ENCODE measurements at places on chromosomes 4 and X. TPM values are rescaled to one million over a fixed set of nuclear protein-coding genes. Genes with fewer than 3 reads are reported as not detected.
A peak's percentile ranks its signal among the peaks of the same experiment; 100 is the strongest.

DNA sequence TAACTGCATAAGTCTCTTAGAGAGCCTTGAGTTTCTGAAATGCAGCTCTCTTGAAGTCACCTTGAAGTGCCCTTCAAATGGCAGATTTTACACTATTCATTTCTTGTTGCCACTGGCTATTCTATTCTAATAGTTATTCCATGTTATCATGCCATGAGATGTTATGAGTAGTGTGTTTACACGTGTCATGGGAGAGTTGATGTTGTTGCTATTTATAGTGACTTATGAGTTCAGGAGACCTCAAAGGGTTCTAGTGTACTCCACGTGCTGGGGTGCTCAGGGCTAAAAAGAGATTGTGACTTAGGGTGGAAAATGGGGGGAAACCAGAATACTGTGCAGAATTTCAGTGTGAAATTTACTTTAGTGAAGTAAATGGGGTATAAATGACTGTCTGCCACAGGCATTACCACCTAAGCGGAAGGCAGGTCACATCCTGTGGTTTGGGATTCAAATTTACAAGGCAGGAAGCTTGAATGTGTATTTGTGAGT, 77.1 kb upstream of the SLC4A4 start:
- no peak for DNase-seq
- no peaks in the 10 kb centered on the region for H3K36me3 ChIP-seq
- H3K27me3 ChIP-seq, result no peaks in the 10 kb centered on the region
- H3K27ac ChIP-seq, result no peak overlapping the region
- no peaks in the 10 kb centered on the region for H3K4me1 ChIP-seq

THOC2 gene
- 87.1 TPM for total RNA-seq

- H3K36me3 ChIP-seq, result no peaks in the 10 kb centered on the region
- no peak overlapping the region for H3K27ac ChIP-seq
- no peak for DNase-seq
- H3K4me3 ChIP-seq, result no peak overlapping the region
Observed at GRCh38 chr4:150961566-150961965, 53.5 kb downstream of the LRBA start.

CXCL5 gene
- not detected for total RNA-seq

- no peak overlapping the region for H3K4me3 ChIP-seq
- H3K36me3 ChIP-seq, result no peaks in the 10 kb centered on the region
- no peaks in the 10 kb centered on the region for H3K4me1 ChIP-seq
- H3K27ac ChIP-seq, result no peak overlapping the region
- no peaks in the 10 kb centered on the region for H3K27me3 ChIP-seq
Observed at GRCh38 chrX:102934624-102935023, 2.4 kb upstream of the RAB40AL start.

DNA sequence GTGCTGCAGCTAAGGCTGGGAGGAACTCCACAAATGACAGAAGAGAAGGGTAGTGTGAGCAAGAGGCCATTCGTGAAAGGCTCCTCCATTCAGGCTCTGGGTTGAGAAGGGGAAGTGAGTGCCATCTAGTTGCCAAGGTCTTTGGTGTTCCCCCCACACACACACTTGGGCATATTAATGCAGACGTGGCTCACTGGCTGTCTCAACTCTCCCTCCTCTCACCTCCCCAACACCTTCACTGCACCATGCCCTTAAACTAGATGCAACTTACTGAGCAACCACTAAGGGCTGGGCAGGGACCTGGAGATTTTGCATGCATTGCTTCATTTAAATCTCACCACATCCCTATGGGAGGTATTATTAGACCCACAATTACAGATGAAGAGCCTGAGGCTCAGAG, 8.7 kb downstream of the CLRN2 start:
- H3K4me1 ChIP-seq, result peaks cover 12% of the 10 kb centered on the region
- no peaks in the 10 kb centered on the region for H3K27me3 ChIP-seq
- H3K36me3 ChIP-seq, result no peaks in the 10 kb centered on the region
- H3K27ac ChIP-seq, result no peak overlapping the region
- no peak overlapping the region for H3K4me3 ChIP-seq
- DNase-seq, result no peak

SMPX gene
- total RNA-seq, result 0.67 TPM

GRCh38 chrX:140764401-140764919, 54.9 kb downstream of the LINC00632 start:
- H3K4me3 ChIP-seq, result no peak overlapping the region
- no peak for DNase-seq
- no peaks in the 10 kb centered on the region for H3K27me3 ChIP-seq
- H3K36me3 ChIP-seq, result no peaks in the 10 kb centered on the region
- H3K4me1 ChIP-seq, result no peaks in the 10 kb centered on the region

RAB40AL gene
- 0.40 TPM for total RNA-seq

XG gene
- not detected for total RNA-seq

TKTL2 gene
- not detected for total RNA-seq

GRCh38 chr4:139247241-139247640, 32.8 kb downstream of the MGARP start:
- no peaks in the 10 kb centered on the region for H3K27me3 ChIP-seq
- H3K27ac ChIP-seq, result no peak overlapping the region
- no peak overlapping the region for H3K4me3 ChIP-seq
- H3K36me3 ChIP-seq, result no peaks in the 10 kb centered on the region

IL15 gene
- 0.24 TPM for total RNA-seq

- H3K27me3 ChIP-seq, result no peaks in the 10 kb centered on the region
- H3K27ac ChIP-seq, result no peak within 1 kb of the TSS
- peaks cover 17% of the 10 kb centered on the region for H3K4me1 ChIP-seq
- peak; percentile 10 for DNase-seq
Observed at GRCh38 chr4:145679991-145680455, at the start of gene C4orf51. Gene C4orf51, plus strand, starts transcription at chr4:145680146. Its CDS starts 58 bp downstream, at chr4:145680204.

STPG2 gene
- total RNA-seq, result not detected

GRCh38 chr4:39085891-39086290, 23.9 kb downstream of the KLHL5 start:
- H3K27ac ChIP-seq, result no peak overlapping the region
- H3K4me1 ChIP-seq, result no peaks in the 10 kb centered on the region
- peaks cover 8% of the 10 kb centered on the region for H3K36me3 ChIP-seq
- H3K27me3 ChIP-seq, result no peaks in the 10 kb centered on the region
- no peak for DNase-seq
- no peak overlapping the region for H3K4me3 ChIP-seq

GRCh38 chr4:79575709-79576428, 167.8 kb upstream of the GK2 start:
- H3K4me3 ChIP-seq, result no peak overlapping the region
- no peak for DNase-seq
- H3K27ac ChIP-seq, result no peak overlapping the region
- H3K27me3 ChIP-seq, result no peaks in the 10 kb centered on the region

GRCh38 chr4:183337349-183337748, 15.1 kb upstream of the CLDN24 start:
- H3K27ac ChIP-seq, result no peak overlapping the region
- no peak overlapping the region for H3K4me3 ChIP-seq
- no peaks in the 10 kb centered on the region for H3K27me3 ChIP-seq
- no peaks in the 10 kb centered on the region for H3K36me3 ChIP-seq

PDE6B gene
- not detected for total RNA-seq

DNA sequence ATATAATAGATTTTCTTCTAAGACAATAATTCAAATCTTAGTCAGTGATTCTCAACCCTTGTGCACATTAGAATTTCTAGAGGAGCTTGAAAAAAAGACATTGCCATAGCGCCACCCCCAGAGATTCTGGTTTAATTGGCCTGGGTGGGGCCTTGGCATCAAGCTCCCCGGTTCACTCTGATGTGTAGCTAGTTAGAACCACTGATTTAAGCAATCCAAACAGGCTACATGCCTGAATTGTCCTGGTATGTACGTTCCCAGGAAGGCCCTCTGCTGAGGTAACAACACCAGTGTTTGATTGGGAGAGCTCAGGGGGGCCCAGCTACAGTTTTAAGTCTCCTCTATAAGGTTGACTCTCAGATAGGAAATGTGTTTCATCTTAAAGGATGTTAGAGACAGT, 1.3 kb upstream of the ATP10D start:
- H3K4me1 ChIP-seq, result peaks cover 20% of the 10 kb centered on the region
- DNase-seq, result no peak
- no peaks in the 10 kb centered on the region for H3K36me3 ChIP-seq
- no peak overlapping the region for H3K4me3 ChIP-seq
- no peak overlapping the region for H3K27ac ChIP-seq

GRCh38 chrX:129614481-129615255, 40.1 kb downstream of the APLN start:
- H3K36me3 ChIP-seq, result no peaks in the 10 kb centered on the region
- H3K4me3 ChIP-seq, result no peak overlapping the region
- peaks cover 16% of the 10 kb centered on the region for H3K4me1 ChIP-seq

- H3K27me3 ChIP-seq, result no peaks in the 10 kb centered on the region
- no peak overlapping the region for H3K4me3 ChIP-seq
- no peak for DNase-seq
Observed at GRCh38 chr4:62328526-62328925, 1128.4 kb downstream of the ADGRL3 start.

VSIG1 gene
- total RNA-seq, result not detected

RNF212 gene
- not detected for total RNA-seq

DNA sequence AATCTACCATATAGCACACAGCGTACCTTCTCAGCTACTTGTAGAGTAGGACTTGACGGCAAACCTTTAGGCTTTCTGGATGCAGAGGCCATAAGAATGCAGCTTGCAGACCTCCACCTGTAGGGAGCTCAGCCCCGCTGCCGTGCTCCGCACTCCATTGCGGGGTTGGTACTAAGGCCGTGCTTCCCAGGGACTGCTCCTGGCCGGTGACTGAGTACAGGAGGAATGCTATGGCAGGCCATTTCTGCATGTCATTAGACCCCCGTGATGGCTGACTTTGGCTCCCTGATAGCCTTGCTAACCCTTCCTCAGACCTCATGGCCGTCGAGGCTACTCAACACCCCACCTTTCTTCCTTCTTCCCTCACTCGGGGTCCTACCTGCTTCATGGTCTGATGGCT, 26.4 kb downstream of the TIGD2 start:
- H3K4me3 ChIP-seq, result no peak overlapping the region
- H3K4me1 ChIP-seq, result peaks cover 11% of the 10 kb centered on the region
- H3K27ac ChIP-seq, result no peak overlapping the region
- no peaks in the 10 kb centered on the region for H3K27me3 ChIP-seq
- no peak for DNase-seq

DNA sequence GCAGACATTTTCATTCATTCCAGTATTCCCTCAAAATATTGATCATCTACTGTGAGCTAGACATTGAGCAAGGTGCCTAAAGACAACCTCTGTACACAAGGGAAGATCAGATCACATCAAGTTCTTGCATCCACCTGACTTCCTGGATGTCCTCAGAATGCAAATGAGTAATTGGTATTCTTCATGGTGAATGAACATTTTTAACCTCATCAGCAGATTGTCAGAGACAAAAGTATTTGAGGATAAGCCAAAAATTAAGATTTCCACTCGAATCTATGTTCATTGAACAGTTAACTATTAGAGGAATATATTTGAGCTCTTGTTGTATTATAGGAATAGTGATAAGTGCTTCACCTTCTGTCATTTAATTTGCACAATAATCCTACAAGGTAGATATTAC, 1.3 kb downstream of the SMARCAD1 start:
- H3K4me1 ChIP-seq, result peaks cover 38% of the 10 kb centered on the region
- H3K27ac ChIP-seq, result no peak overlapping the region
- H3K27me3 ChIP-seq, result no peaks in the 10 kb centered on the region
- peak overlapping the region; percentile 81 for H3K4me3 ChIP-seq

GRCh38 chr4:76489686-76490161, 54.7 kb downstream of the SHROOM3 start:
- no peak overlapping the region for H3K27ac ChIP-seq
- H3K27me3 ChIP-seq, result no peaks in the 10 kb centered on the region
- DNase-seq, result no peak
- H3K36me3 ChIP-seq, result no peaks in the 10 kb centered on the region

ANTXR2 gene
- total RNA-seq, result 8.4 TPM

POU4F2 gene
- total RNA-seq, result not detected

DNA sequence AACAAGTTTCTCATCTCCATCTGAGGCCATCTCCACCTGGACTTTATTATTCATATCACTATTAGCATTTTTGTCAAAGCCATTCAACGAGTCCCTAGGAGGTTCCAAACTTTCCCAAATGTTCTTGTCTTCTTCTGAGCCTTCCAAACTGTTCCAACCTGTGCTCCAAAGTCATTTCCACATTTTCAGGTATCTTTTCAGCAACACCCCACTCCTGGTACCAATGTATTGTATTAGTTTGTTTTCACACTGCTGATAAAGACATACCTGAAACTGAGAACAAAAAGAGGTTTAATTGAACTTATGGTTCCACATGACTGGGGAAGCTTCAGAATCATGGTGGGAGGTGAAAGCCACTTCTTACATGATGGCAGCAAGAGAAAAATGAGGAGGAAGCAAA, 385.4 kb upstream of the GATB start:
- no peaks in the 10 kb centered on the region for H3K27me3 ChIP-seq
- H3K4me1 ChIP-seq, result no peaks in the 10 kb centered on the region
- H3K36me3 ChIP-seq, result no peaks in the 10 kb centered on the region

DNA sequence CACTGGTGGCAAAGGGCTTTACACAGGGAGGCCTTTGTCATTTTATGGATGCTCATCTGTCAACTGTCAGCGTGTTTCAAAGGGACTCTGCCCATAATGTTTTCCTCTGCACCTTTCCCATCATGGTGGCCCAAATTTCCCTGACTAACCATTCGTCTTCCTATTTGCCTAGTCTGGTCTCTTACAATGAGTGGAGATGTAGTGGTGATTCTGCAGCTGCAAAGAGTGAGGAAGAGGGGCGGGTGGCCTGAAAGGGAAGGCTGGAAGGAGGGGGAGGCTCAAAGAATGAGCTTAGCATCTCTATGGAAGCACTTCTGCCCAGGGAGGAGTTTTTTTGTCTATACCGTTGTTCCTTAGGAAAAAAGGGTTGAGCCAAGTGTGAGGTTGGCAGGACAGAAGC, 447.5 kb downstream of the NKX6-1 start:
- no peaks in the 10 kb centered on the region for H3K36me3 ChIP-seq
- no peak overlapping the region for H3K27ac ChIP-seq
- DNase-seq, result no peak
- H3K27me3 ChIP-seq, result no peaks in the 10 kb centered on the region
- H3K4me3 ChIP-seq, result no peak overlapping the region

DNA sequence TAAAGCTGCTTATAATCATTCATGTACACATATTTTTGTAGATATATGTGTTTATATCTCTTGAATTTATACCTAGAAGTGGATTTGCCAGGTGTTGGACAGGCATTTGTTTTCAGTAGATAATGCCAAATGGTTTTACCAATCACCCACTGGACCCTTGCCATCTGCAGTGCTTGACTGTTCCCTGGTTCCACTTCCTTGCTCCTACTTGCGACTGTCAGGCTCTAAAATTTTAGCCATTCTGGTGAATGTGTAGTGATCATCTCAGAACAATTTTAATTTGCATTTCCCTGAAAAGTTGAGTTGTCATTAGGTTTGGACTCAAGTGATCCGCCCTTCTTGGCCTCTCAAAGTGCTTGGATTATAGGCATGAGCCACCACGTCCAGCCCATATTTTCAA, 122.4 kb upstream of the SLC34A2 start:
- H3K36me3 ChIP-seq, result no peaks in the 10 kb centered on the region
- no peak overlapping the region for H3K27ac ChIP-seq
- no peak overlapping the region for H3K4me3 ChIP-seq
- no peak for DNase-seq
